Right ventricle myocardium inferior (tissue), 1 donor: ENCODE measurements at places on chromosomes 5 and 9. TPM values are rescaled to one million over a fixed set of nuclear protein-coding genes. Genes with fewer than 3 reads are reported as not detected.

- DNase-seq, result no peak
These were observed 22.4 kb upstream of the SLC36A1 start for GRCh38 chr5:151424892-151425523.

MEIKIN gene
- total RNA-seq, result not detected

PTCH1 gene
- total RNA-seq, result 10.4 TPM

TAS2R1 gene
- total RNA-seq, result not detected
